ENCODE measurements at places on chromosomes 4 and X. TPM values are rescaled to one million over a fixed set of nuclear protein-coding genes. Genes with fewer than 3 reads are reported as not detected.

XPNPEP2 gene
- total RNA-seq, result 0.07 TPM

LUZP4 gene
- not detected for total RNA-seq

MAGEA4 gene
- total RNA-seq, result 11.4 TPM

GPAT3 gene
- 1.6 TPM for total RNA-seq

GUCY1B1 gene
- total RNA-seq, result 12.7 TPM

GPM6B gene
- total RNA-seq, result 99.8 TPM

GRIA3 gene
- total RNA-seq, result 4.2 TPM

RPL10 gene
- total RNA-seq, result 2,241 TPM

PLP1 gene
- total RNA-seq, result 29.5 TPM

TRPC5OS gene
- not detected for total RNA-seq

UBA1 gene
- 383 TPM for total RNA-seq

CHRDL1 gene
- 11.1 TPM for total RNA-seq

CLIC2 gene
- 0.66 TPM for total RNA-seq

PRPS1 gene
- 107 TPM for total RNA-seq

FAM53A gene
- total RNA-seq, result 5.2 TPM

SLC25A4 gene
- 44.6 TPM for total RNA-seq

ZIC3 gene
- total RNA-seq, result 78.0 TPM

TCEAL2 gene
- total RNA-seq, result 15.6 TPM

HS6ST2 gene
- total RNA-seq, result 7.3 TPM

ERVMER34-1 gene
- 14.6 TPM for total RNA-seq

RADX gene
- total RNA-seq, result 3.0 TPM

SPATA4 gene
- not detected for total RNA-seq

GC gene
- total RNA-seq, result 1.9 TPM

ENPP6 gene
- total RNA-seq, result 0.09 TPM

NXT2 gene
- 9.9 TPM for total RNA-seq

HDX gene
- 5.5 TPM for total RNA-seq

HNRNPD gene
- 493 TPM for total RNA-seq

MFAP3L gene
- 31.3 TPM for total RNA-seq

PWWP3B gene
- total RNA-seq, result 0.52 TPM

HTT gene
- 71.4 TPM for total RNA-seq

TMPRSS11A gene
- total RNA-seq, result not detected

KLF8 gene
- total RNA-seq, result 11.4 TPM

CCDC160 gene
- 1.8 TPM for total RNA-seq

REPS2 gene
- 3.5 TPM for total RNA-seq

SEL1L3 gene
- 35.1 TPM for total RNA-seq

CLDN34 gene
- total RNA-seq, result 0.52 TPM

GAGE2A gene
- total RNA-seq, result 0.83 TPM

NKX6-1 gene
- total RNA-seq, result 0.09 TPM

LRIT3 gene
- total RNA-seq, result 0.07 TPM

Data from WTC11 (cell line).